ENCODE measurements at places on chromosomes 6 and 20.
A peak's percentile ranks its signal among the peaks of the same experiment; 100 is the strongest.

DNA sequence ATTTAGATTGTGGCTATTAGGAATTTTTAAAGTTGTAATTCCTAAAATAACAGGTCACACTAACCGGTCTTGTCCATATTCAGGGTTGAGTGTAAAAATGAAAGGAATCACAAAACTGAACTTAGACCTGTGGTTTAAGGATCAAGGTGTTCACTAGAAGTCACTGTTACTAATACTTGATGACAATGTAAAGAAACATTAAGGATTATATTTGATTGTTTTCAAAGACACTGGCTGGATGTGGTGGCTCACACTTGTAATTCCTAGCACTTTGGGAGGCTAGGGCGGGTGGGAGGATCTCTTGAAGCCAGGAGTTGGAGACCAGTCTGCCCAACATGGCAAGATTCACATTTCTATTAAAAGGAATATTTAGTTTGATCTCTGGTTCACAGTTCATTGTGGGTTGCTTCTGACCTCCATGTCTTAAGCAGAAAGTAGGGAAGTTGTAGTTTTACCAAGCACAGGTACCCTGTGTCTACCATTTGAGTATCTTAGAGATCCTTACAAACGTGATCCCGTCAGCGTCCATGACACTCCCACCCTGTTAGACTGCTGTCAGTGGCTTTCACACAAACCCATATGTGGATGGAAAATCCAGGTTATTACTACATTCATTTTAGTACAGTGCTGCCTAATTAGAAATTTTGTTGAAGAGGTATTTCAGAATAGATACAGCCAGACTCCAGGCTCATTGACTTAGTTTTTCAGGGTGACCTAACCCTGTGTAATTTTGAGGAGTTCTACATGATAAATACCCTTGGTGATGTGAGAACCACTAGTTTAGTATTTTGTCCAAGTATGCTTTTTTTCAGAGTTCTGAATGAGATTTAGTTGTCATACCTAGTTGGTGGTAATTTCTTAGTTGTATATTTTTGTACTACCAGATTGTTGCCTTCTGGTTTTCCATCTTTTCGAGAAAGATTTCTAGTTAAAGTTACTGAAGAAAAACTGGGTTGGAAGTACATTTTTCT lies 10.2 kb downstream of the SRSF3 start:
- no peak for DNase-seq

DNA sequence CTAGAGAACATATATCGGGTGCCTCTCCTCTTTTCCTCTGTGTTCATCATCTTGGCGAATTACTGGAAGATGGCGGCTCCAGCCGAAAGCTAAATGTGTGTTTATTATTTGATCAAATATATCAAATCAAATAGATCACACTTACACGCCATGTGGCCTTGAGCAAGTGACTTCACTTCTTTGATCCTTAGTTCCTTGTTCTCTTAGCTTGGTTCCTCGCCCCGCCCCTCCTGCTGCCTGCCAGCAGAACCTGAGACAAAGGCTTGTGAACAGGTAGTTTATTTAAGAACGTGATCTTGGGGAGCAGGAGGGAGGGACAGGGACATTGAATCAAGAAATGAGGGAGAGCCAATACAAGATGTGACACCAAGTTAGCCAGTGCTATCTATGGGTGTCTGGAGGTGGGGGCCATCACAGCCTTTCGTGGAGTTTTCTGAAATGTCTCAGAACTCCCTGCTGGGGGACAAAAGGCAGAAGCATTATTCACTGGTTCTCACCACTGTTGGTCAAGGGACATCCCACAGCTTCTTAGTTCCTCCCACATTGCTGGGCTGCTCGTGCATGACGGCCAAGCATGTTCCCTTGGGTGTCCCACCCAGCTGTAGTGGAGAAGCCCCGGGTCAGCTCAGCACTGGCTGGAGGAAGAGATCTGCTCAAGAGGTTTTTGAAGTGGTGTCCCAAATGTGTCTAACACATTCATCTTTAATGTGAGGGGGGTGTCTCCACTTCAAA lies 44.9 kb upstream of the RNF24 start:
- DNase-seq: no peak

DNA sequence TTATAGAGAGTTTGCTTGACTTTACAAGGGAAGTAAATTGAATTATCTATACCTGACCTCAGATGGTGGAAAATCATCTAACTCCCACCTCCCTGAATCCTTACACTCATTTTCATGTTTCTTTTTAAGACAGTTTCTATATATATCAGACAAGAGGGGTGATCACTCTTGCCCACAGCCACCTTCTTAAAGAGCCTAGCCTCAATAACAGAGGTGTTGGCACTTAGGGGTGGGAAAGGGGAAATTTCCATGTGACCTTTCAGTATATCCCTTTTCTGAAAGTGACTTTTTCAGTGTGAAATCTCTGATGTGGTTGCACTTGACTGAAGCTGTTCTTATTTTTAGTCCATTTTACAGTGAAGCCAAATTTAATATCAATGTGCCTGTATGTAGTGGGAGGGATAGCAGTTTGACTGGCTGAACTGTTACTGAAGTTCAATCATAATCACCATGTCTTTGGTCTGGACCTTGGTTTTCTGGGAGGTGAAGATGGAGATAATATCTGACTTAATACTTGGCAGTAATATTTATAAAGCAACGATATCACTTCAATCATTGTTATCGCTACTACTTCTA lies 141.3 kb downstream of the MAP3K7 start:
- DNase-seq: peak; percentile 33

DNA sequence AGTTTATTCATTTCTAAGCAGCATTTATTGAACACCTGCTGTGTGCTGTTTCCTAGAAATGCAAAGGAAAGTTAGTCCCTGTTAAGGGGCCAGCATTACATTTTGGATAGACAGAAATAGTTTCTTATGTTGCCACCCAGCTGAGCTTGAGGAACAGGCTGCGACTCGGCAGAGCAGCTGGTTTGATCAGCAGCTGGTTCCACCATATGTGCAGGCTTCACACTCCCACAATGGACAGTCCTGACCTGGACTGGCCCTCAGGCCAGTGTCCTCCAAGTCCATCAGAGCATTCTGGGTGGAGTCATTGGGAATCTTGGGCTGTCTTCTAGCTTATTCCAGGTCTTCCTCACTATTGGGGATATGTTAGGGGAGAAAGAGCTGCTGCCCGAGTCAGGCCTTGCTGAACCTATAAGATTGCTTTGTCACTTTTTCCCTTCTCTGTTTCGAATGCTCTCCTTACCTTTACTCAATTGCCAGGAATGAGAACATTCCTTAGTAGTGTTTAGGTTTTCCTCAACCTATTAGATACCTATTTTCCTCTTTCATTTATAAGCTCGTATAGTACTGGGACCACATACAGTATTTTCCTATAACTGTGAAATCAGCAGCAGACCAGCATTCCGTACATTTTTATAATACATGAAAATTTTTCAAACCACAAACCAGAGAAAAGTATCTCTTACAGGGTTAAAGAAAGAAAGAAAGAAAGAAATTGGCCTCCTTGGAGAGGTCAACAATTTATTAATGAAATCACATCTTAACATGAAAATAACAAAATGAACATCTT lies 203.0 kb downstream of the FARS2 start:
- no peak for DNase-seq

DNA sequence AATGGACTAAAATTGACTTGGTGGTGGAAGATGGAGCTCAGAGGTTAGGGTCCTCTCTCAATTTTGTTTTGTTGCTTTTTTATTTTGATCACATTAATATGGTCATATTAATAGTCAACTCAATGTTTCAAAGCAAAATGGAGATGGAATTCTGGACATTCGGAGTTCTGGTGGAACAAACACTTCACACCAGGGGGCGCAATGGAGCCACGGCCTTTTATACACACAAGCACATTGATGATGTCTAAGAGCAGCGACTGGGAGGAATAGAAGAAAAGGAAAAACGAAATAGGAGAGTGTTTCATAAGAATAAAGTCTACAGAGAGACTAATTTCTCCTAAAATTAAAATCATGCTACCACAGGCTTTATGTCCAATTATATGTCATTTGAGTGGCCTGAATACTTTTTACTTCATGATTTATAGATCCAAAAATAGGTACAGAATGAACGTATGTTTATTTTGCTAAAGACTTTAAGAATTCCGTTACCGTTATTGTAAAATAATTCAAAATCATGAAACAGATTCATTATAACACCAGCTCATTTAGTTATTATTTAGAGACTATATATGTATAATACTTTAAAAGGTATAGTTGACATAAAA lies 197.6 kb upstream of the SASH1 start:
- DNase-seq: peak; percentile 64

- DNase-seq: no peak
These were observed 134.4 kb downstream of the ARID1B start for GRCh38 chr6:156911581-156911980.

DNA sequence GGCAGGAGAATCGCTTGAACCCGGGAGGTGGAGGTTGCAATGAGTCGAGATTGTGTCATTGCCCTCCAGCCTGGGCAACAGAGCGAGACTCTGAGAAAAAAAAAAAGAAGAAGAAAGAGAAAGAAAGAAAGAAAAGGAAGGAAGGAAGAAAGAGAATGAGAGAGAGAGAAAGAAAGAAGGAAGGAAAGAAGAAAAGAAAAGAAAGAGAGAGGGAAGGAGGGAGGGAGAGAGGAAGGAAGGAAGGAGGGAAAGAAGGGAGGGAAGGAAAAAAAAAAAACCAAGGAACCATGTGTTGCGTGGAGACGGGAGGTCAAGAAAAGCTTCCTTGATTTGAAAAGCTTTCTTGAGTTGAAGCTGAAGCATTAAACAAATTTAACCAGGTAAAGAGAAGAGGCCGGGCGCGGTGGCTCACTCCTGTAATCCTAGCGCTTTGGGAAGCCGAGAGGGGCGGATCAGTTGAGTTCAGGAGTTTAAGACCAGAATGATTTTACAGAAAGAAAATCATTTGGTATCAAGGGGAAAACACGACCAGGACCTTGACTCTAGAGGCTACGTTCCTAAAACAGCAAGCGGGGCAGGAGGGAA lies 90.5 kb upstream of the PRSS16 start:
- DNase-seq: no peak

GRCh38 chr6:166636934-166637333 lies 9.9 kb upstream of the RPS6KA2 start:
- DNase-seq: no peak

- DNase-seq: no peak
These were observed 40.8 kb downstream of the CHD6 start for GRCh38 chr20:41577129-41578009.

DNA sequence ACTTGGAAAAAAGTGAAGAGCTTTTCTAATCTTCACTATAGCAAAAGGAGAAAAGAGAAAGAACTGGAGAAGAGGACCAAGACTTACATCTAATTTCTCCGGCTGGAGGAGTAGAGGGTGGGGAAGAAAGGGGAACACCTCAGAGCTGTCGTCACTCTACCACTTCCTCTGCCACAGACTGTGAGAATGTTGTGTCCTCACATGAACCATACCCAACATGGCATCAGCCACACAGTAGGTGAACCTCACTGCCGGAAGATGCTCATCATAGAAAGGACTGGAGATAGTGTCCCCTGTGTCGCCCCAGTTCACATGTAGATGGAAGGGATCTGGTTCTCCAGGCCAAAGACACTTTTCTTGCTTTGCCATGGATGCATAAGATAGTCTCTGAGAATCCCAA lies 604.4 kb upstream of the NOX3 start:
- DNase-seq: no peak

DNA sequence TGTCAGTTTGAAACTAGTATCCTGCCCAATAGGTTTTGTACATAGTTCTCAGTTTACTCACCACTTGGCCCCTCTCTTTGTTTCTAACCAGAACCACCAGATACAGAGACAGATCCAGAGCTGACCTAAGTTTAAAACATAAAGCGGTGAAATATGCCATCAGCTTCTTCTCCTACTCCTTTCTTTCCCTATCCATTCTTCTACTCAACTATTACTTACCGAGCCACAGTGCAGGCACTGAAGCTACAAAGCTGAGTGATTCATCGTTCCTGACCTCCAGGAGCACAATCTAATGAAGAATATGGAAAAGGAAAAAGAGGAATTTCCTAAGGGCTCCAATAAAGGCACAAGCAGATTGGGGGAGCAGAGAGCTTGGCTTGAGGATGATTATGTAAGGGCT lies 286.0 kb downstream of the FOXC1 start:
- DNase-seq: no peak

DNA sequence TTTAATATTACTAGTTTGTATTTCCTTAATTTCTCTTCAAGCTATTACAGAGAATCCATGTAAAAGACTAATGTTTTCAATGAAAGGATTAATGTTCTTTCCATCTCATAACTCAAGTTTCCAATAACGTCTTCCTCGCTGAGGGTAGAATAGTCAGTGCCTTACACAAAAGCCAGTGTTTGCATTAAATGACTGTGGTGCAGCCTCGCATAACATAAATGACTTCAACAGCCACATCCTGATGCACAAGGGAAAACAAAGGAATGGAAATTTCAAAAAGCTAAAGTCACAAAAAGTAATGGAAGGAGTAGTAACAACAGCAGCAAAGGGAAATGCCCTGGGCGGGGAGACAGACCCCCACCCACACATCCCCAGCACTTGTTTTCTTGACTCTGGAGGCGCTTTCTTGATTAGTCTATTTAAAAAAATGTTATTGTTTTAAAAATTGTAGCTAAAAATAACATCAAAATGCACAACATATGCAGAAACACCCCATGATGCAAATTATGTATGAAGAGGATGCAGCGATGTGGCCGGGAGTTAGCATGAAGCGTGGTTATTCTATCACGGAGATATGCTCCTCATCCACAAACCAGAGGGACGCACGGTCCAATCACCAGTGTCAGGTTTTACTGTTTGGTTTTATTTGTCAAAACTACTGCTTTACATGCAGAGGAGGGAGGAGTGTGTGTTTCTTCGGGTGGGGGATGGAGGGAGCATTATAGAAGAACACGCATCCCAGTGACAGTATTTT lies 228.6 kb downstream of the GMPR start:
- DNase-seq: no peak

DNA sequence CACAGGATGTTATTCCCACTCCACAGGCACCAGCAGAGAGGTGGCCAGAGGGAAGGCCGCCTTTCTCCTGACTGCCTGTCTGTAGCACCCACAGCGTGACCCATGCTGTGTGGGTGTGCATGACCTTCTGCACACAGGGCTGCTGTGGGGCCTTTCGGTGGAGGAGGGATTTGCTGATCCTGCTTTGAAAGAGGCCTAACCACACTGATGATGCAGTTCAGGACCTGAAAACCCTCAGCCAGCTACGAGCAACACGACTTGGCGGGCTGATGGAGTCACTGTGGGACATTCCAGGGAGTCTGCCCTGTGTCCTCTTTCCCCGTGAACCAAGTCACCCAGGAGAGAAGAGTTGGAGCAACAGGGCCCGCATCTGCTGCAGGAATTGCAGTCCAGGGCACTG lies 49.1 kb downstream of the SYTL3 start:
- DNase-seq: no peak

DNA sequence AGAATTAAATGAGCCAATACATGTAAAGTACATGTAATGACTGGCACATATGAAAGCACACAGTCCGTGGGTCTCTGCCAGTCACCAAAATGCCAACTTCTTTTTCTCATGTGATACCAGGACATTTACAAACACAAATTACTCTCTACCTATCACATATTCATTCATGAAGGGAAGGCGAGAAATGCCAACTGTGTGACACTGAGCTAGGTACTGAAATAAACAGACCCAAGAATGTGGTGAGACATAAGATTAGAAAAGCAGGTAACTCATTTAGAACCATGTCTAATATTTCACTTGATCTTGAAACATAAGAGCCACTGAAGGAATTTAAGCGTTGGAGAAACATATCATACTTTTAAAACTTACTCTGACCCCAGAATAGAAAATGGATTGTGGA lies 41.4 kb downstream of the HBS1L start:
- DNase-seq: no peak
